Psoas muscle (tissue), 8 donors: ENCODE measurements at places on chromosomes 12 and 14. TPM values are rescaled to one million over a fixed set of nuclear protein-coding genes. Genes with fewer than 3 reads are reported as not detected.

The TGM1 gene
- total RNA-seq: 0.32 TPM

The KRT6C gene
- 0.21 TPM for total RNA-seq

The DCN gene
- total RNA-seq: 361 TPM

The ITGA7 gene
- total RNA-seq: 399 TPM

The MORN3 gene
- total RNA-seq: not detected

The KLRG1 gene
- 2.9 TPM for total RNA-seq

The TMTC3 gene
- total RNA-seq: 8.5 TPM

The GPR84 gene
- 0.40 TPM for total RNA-seq

The LTBR gene
- total RNA-seq: 23.7 TPM

The TBX3 gene
- 7.4 TPM for total RNA-seq

GRCh38 chr12:116552773-116553373, 6.3 kb upstream of the MAP1LC3B2 start:
- H3K27ac ChIP-seq: no peak overlapping the region
- peaks cover 9% of the 10 kb centered on the region for H3K4me1 ChIP-seq
- no peak for DNase-seq
- H3K36me3 ChIP-seq: no peaks in the 10 kb centered on the region
- no peak overlapping the region for H3K4me3 ChIP-seq

DNA sequence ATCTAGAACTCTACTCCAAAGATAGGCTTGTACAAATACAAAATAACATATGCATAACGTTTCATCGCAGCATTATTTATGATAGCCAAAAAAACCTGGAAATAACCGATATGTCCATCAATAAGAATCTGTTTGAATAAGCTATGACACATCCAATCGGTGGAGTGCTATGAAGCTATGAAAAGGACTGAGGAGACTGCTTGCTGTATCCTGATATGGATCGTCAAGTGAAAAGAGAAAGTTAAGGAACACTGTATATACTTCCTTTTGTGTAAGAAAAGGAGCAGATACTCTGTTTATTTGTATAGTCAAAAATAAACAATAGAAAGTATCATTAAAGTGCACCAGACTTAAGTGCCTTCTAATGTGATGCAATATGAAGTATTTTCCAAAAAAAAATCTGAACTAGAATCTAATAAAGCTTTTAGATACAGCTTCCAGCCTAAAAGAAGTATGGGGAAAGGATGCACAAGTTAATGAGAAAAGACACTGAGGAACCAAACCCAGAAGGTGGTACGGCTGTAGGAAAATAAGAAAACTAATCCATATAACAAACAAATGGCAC, 645 bp upstream of the KLHDC1 start:
- peaks cover 5% of the 10 kb centered on the region for H3K4me1 ChIP-seq
- no peaks in the 10 kb centered on the region for H3K36me3 ChIP-seq
- H3K4me3 ChIP-seq: peak overlapping the region; percentile 75
- peak overlapping the region; percentile 93 for H3K27ac ChIP-seq
- H3K27me3 ChIP-seq: no peaks in the 10 kb centered on the region

- H3K4me1 ChIP-seq: no peaks in the 10 kb centered on the region
- H3K36me3 ChIP-seq: no peaks in the 10 kb centered on the region
- H3K4me3 ChIP-seq: no peak overlapping the region
- H3K27me3 ChIP-seq: no peaks in the 10 kb centered on the region
- no peak for DNase-seq
These were observed 182.0 kb downstream of the FOXA1 start for GRCh38 chr14:37413050-37413449.

- DNase-seq: peak; percentile 66
- peaks cover 5% of the 10 kb centered on the region for H3K4me1 ChIP-seq
- H3K36me3 ChIP-seq: no peaks in the 10 kb centered on the region
These were observed at the start of gene RNU6-7 for GRCh38 chr14:32201816-32202490. TSS of gene RNU6-7 (plus strand) at chr14:32202045.

- no peaks in the 10 kb centered on the region for H3K27me3 ChIP-seq
- DNase-seq: no peak
- no peak overlapping the region for H3K4me3 ChIP-seq
These were observed 20.0 kb downstream of the NAV3 start for GRCh38 chr12:77850698-77851097.

- peak overlapping the region; percentile 72 for H3K27ac ChIP-seq
- peak overlapping the region; percentile 65 for H3K4me3 ChIP-seq
- peaks cover 9% of the 10 kb centered on the region for H3K4me1 ChIP-seq
- no peaks in the 10 kb centered on the region for H3K36me3 ChIP-seq
- H3K27me3 ChIP-seq: no peaks in the 10 kb centered on the region
- DNase-seq: peak; percentile 24
These were observed 21.0 kb downstream of the CFL2 start for GRCh38 chr14:34693228-34693939.

GRCh38 chr12:13027508-13027907, 16.7 kb upstream of the FAM234B start:
- no peak overlapping the region for H3K4me3 ChIP-seq
- no peak for DNase-seq
- H3K4me1 ChIP-seq: no peaks in the 10 kb centered on the region
- no peaks in the 10 kb centered on the region for H3K27me3 ChIP-seq
- no peak overlapping the region for H3K27ac ChIP-seq

GRCh38 chr14:105761842-105762241, 235.5 kb downstream of the TMEM121 start:
- H3K27ac ChIP-seq: no peak overlapping the region
- DNase-seq: no peak
- H3K4me1 ChIP-seq: no peaks in the 10 kb centered on the region

GRCh38 chr14:52304248-52304904, 9.7 kb upstream of the PTGER2 start:
- no peaks in the 10 kb centered on the region for H3K4me1 ChIP-seq
- H3K4me3 ChIP-seq: no peak overlapping the region

- peaks cover 5% of the 10 kb centered on the region for H3K4me1 ChIP-seq
- H3K27ac ChIP-seq: no peak overlapping the region
- no peak for DNase-seq
- no peak overlapping the region for H3K4me3 ChIP-seq
These were observed 130.5 kb downstream of the ACSS3 start for GRCh38 chr12:81208187-81208911.

DNA sequence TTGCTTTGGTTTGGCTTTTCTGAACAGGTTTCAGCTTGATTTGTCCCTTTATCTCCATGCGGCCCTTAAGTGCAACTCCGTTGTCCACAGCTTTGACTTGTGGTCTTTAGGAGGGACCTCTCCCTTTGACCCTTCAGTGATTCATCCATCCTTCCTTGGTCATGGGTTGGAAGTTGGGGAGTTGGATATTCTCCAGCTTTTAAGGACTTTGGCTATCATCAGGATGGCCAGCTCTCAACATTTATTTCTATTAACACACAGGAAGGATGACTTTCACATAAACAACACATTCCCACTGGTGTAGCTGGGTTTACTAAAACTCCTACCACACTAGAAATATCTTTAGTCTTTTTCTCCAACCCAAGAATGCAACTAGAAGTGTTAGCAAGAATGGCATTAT, 50.9 kb upstream of the E2F7 start:
- DNase-seq: no peak
- no peak overlapping the region for H3K27ac ChIP-seq
- H3K36me3 ChIP-seq: no peaks in the 10 kb centered on the region
- no peak overlapping the region for H3K4me3 ChIP-seq

GRCh38 chr12:40566271-40566670, 126.0 kb upstream of the CNTN1 start:
- no peak for DNase-seq
- no peaks in the 10 kb centered on the region for H3K4me1 ChIP-seq
- H3K4me3 ChIP-seq: no peak overlapping the region
- H3K27ac ChIP-seq: no peak overlapping the region

DNA sequence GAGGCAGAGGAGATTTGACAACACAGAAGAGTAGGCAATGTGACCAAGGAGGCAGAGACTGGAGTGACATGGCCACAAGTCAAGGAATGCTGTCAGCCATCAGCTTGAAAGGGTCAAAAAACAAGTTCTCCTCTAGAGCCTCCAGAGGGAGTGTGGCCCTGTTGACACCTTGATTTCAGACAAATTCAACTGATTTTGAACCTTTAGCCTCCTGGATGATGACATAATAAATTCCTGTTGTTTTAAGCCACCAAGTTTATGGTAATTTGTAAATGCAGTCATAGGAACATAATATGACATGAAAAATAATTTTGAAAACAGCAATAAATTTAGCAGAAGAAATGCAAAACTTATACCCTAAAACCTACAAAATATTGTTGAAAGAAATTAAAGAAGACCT, 8.5 kb upstream of the NGDN start:
- H3K36me3 ChIP-seq: no peaks in the 10 kb centered on the region
- H3K4me3 ChIP-seq: no peak overlapping the region
- no peaks in the 10 kb centered on the region for H3K4me1 ChIP-seq
- peaks cover 7% of the 10 kb centered on the region for H3K27me3 ChIP-seq
- H3K27ac ChIP-seq: no peak overlapping the region
- DNase-seq: no peak

GRCh38 chr12:31478898-31479297, 112.0 kb downstream of the DENND5B start:
- no peak overlapping the region for H3K4me3 ChIP-seq
- no peak overlapping the region for H3K27ac ChIP-seq
- DNase-seq: no peak

- H3K4me3 ChIP-seq: no peak overlapping the region
- no peaks in the 10 kb centered on the region for H3K4me1 ChIP-seq
- H3K27me3 ChIP-seq: no peaks in the 10 kb centered on the region
- H3K36me3 ChIP-seq: no peaks in the 10 kb centered on the region
- no peak for DNase-seq
These were observed 13.8 kb downstream of the NGDN start for GRCh38 chr14:23483236-23483854.

- H3K27me3 ChIP-seq: no peaks in the 10 kb centered on the region
- peaks cover 15% of the 10 kb centered on the region for H3K4me1 ChIP-seq
- H3K36me3 ChIP-seq: no peaks in the 10 kb centered on the region
- DNase-seq: no peak
These were observed 18.6 kb downstream of the C12orf75 start for GRCh38 chr12:105349138-105349537.

- no peak overlapping the region for H3K27ac ChIP-seq
- no peaks in the 10 kb centered on the region for H3K27me3 ChIP-seq
- H3K4me1 ChIP-seq: peaks cover 5% of the 10 kb centered on the region
These were observed 40.8 kb upstream of the BMAL2 start for GRCh38 chr12:27291862-27292261.

- H3K4me1 ChIP-seq: no peaks in the 10 kb centered on the region
- peaks cover 4% of the 10 kb centered on the region for H3K27me3 ChIP-seq
- no peaks in the 10 kb centered on the region for H3K36me3 ChIP-seq
- no peak overlapping the region for H3K27ac ChIP-seq
- H3K4me3 ChIP-seq: no peak overlapping the region
These were observed 185.2 kb upstream of the RTL1 start for GRCh38 chr14:101088714-101089113.

DNA sequence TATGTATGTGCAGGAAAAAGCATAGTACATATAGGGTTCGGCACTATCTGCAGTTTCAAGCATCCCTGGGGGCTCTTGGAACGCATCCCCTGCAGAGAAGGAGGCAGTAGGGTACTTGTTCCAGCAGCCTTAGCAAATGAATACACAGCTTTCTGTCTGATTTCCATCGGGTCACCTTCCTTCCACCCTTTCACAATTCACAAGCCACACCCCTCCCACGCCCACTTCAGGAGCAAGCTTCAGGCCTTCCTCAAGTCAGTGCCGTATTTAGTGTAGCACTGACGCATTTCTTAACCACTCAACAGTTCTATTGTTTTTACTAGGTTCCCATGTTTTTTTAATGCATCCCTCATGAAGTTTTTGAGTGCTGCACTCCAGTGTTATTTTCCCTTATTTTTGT, 64.2 kb downstream of the CLMN start:
- H3K27me3 ChIP-seq: no peaks in the 10 kb centered on the region
- peak; percentile 37 for DNase-seq
- H3K36me3 ChIP-seq: no peaks in the 10 kb centered on the region

- DNase-seq: no peak
- no peaks in the 10 kb centered on the region for H3K27me3 ChIP-seq
- H3K36me3 ChIP-seq: no peaks in the 10 kb centered on the region
- H3K4me1 ChIP-seq: no peaks in the 10 kb centered on the region
- H3K27ac ChIP-seq: no peak overlapping the region
These were observed 18.6 kb upstream of the IFNG start for GRCh38 chr12:68178184-68178583.

DNA sequence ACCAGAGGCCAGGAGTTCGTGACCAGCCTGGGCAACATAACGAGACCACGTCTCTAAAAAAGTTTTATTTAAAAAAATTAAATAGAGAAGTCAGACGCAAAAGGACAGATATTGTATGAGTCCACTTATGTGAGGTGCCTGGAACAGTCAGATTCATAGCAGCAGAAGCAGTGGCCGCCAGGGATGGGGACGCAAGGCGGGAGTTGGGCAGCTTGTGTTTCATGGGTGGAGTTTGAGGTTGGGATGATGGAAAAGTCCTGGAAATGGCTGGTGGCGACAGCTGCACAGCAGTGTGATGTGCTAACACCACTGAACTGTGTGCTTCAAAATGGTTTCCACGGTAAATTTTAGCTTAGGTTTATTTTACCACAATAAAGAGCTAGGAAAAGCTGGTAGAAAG, 57.6 kb upstream of the DDX11 start:
- no peak overlapping the region for H3K4me3 ChIP-seq
- no peaks in the 10 kb centered on the region for H3K4me1 ChIP-seq
- DNase-seq: no peak
- H3K27ac ChIP-seq: no peak overlapping the region
- no peaks in the 10 kb centered on the region for H3K36me3 ChIP-seq
- H3K27me3 ChIP-seq: no peaks in the 10 kb centered on the region

DNA sequence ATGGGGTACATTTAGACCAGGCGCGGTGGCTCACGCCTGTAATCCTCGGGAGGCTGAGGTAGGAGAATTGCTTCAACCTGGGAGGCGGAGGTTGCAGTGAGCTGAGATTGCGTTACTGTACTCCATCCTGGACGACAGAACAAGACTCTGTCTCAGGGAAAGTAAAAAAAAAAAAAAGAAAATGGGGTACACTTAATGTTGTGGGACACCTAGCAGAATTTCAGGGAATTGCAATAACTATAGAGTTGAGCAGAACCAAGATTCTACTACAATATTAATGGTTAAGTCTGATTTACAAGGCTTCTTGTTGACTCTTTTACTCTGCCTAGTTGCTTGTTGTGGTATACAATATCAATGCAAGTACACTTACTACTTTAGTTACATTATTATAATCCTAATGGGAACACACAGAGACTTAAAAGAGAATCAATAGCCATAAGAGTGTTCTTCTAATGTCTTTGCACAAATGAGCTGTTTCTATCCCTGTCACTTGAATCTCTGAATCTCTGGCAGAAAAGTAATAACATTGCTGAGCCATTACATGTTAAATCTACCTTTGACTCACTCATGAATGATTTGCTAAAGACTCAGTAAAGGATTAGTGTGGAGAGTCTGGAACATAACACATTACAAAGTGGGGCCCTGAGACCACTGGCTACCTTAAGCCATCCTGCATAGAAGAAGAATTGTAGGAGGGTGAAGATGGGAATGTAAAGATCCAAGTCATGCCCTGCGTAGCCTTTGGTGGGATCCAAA, 22.7 kb downstream of the BEST3 start:
- DNase-seq: no peak
- no peak overlapping the region for H3K27ac ChIP-seq
- no peaks in the 10 kb centered on the region for H3K4me1 ChIP-seq
- H3K4me3 ChIP-seq: no peak overlapping the region
- no peaks in the 10 kb centered on the region for H3K27me3 ChIP-seq

GRCh38 chr14:76464856-76465255, 88.9 kb downstream of the ESRRB start:
- H3K4me3 ChIP-seq: no peak overlapping the region
- no peak for DNase-seq
- peaks cover 17% of the 10 kb centered on the region for H3K4me1 ChIP-seq
- H3K36me3 ChIP-seq: no peaks in the 10 kb centered on the region

GRCh38 chr12:103742349-103742932, 98.6 kb downstream of the NT5DC3 start:
- no peak overlapping the region for H3K27ac ChIP-seq
- no peaks in the 10 kb centered on the region for H3K27me3 ChIP-seq
- no peaks in the 10 kb centered on the region for H3K36me3 ChIP-seq
- no peak for DNase-seq
- H3K4me1 ChIP-seq: no peaks in the 10 kb centered on the region

GRCh38 chr12:125194987-125195386, 129.8 kb downstream of the AACS start:
- H3K4me3 ChIP-seq: no peak overlapping the region
- H3K27me3 ChIP-seq: no peaks in the 10 kb centered on the region
- H3K4me1 ChIP-seq: no peaks in the 10 kb centered on the region
